ENCODE measurements at places on chromosomes 4 and X.
A peak's percentile ranks its signal among the peaks of the same experiment; 100 is the strongest.

- DNase-seq = no peak
Measured at GRCh38 chrX:3461397-3462165, 115.1 kb upstream of the MXRA5 start.

GRCh38 chr4:99209671-99210070, 9.4 kb downstream of the ADH6 start:
- DNase-seq = no peak

DNA sequence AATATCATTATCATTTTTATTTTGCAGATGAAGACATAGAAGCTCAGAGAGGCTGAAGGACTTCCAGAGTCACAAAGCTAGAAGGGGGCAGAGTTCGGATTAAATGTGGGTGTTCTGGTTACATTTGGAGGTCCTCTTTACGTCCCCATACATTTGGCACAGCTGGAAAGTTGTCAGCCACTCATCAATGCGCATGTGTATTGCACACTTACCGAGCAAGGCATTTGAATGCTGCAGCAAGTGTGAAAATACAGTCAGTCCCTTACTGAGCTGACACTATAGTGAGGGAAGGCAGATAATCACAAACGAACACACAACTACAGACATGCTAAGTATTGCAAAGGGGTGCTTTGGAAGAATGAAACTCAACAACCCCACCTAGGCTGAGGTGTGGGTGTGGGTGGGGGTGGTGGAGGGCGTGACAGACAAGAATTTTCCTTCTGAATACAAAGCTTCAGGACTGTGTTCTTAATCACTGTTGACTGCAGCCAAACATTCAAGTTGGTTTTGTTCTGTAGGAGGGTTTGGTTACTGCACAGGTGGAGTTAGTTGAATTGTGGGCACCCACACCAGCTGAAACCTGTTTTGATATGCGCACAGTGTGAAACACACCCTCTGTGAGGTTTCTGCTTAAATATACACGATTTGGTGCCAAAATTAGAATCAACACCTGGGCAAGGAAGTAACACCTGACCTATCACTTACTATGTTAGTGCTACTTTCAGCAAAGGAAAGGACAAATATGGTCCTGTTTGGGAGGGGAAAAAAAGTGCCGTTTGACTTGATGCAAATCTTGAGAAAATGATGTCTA, 72.4 kb downstream of the COQ2 start:
- peak; percentile 78 for DNase-seq

GRCh38 chr4:118964891-118965411, 76.3 kb downstream of the SYNPO2 start:
- DNase-seq = no peak

GRCh38 chr4:118762730-118763477, 73.0 kb downstream of the SEC24D start:
- no peak for DNase-seq

DNA sequence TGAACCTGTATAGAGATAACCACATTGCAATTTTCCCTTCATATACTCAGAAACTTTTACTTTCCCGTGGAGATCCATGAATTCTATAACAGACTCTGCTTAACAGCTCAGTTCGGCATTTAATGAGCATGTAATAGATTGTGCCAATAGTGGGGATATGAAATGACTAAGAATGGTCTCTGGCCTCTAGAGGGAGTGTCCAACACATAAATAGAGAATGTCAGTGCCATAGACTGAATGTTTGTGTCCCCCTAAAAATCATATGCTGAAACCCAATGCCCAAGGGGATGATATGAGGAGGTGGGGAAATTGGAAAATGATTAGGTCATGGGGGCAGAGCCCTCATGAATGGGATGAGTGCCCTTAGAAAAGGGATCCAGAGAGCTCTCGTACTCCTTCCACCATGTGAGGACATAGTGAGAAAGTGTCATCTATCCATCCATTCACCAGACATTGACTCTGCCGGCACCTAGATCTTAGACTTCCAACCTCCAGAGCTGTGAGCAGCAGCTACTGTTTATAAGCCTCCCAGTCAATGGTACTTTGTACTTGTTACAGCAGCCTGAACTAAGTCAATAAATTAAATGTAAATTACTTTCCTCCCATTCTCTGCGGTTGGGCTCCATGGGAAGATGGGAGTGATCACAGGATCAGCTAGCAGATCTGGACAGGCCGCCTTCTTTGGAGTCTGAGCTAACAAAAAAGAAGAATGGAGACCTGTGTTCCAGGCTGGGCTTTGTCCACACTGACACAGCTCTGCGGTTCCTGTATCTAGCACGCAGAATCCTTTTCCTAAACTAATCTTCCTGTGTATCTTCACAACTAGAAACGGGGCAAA, 28.1 kb upstream of the HPSE start:
- DNase-seq = peak; percentile 48

All from colonic mucosa (tissue), 4 donors.